Stimulated activated CD8-positive, alpha-beta memory T cell treated with anti-CD3 and anti-CD28 coated beads, Interleukin-4, amount 100 ng/mL, for 1 hour (primary cell): ENCODE measurements at places on chromosomes 12 and 14.

- DNase-seq: peak; percentile 51
Observed at GRCh38 chr12:10213168-10214135, 775 bp downstream of the GABARAPL1 start.

- DNase-seq: no peak
Observed at GRCh38 chr14:71905860-71906259, 26.4 kb upstream of the RGS6 start.

DNA sequence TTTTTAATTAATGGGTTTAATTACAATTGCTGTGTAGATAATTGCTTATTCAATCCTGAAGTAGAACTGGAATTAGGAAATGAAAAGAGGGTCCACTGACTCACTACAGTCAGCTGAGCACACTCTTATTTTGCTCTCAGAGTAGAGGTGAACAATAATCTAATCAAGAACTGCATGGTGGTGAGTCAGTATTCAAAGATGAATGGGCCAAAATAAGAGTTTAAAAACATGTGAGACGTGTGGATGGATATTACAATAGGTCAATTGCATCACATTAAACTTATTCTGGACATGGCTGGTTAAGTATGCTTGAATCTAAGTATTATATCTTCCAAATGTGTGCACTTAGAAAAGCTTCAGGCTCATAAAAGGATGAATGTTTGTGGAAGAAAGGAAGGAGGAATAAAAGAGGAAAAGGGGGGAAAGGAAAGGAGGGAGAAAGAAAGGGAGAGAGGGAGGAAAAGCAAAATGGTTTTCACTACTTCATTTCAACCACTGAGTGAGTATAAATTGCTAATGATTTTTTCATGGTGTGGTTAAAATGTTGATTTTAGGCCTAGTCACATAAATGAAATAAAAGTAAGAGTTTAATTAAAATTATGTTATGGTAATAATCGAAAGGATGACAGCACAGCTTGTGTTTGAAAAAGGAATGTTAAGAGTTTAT is 27.0 kb upstream of the EEA1 start:
- DNase-seq: no peak

DNA sequence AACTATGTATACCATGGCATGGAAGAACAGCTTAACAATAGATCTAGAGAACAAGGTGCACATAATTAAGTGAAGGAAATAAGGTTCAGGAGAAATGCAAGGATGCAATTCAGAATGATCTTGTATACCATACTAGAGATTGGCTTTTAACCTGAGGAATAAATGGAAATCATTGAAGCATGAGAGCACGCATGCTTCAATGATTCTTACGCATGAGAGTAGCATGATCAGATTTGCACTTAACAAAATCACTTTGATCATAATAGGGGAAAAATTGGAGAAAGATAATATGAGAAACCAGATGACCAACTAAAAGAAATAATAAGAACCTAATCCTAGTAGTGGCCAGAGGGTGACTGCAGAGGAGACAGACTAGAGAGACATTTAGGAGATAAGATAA is 133.3 kb upstream of the FSCB start:
- no peak for DNase-seq

- no peak for DNase-seq
Observed at GRCh38 chr12:98639491-98639890, 5.1 kb downstream of the IKBIP start.

- DNase-seq: no peak
Observed at GRCh38 chr12:100824476-100824875, 29.9 kb downstream of the ANO4 start.

GRCh38 chr14:36672095-36672494 is 10.4 kb downstream of the PAX9 start:
- DNase-seq: no peak

- DNase-seq: no peak
Observed at GRCh38 chr14:72451054-72451972, 442.6 kb downstream of the DPF3 start.
